ENCODE measurements at places on chromosomes 2 and 18. TPM values are rescaled to one million over a fixed set of nuclear protein-coding genes. Genes with fewer than 3 reads are reported as not detected.

CRYGC gene
- total RNA-seq = not detected

TRIM43 gene
- total RNA-seq = not detected

PNPT1 gene
- 33.9 TPM for total RNA-seq

DES gene
- total RNA-seq = 0.51 TPM

NDC80 gene
- total RNA-seq = 10.9 TPM

RUFY4 gene
- not detected for total RNA-seq

EFHD1 gene
- not detected for total RNA-seq

UGT1A1 gene
- total RNA-seq = not detected

GPR55 gene
- not detected for total RNA-seq

NPC1 gene
- 28.7 TPM for total RNA-seq

RFTN2 gene
- total RNA-seq = 2.1 TPM

LIMS2 gene
- total RNA-seq = 3.8 TPM

WDR75 gene
- 30.5 TPM for total RNA-seq

CRIM1 gene
- 499 TPM for total RNA-seq

AMER3 gene
- total RNA-seq = not detected

MTLN gene
- 38.4 TPM for total RNA-seq

OBSL1 gene
- total RNA-seq = 84.9 TPM
